ENCODE measurements at places on chromosomes 5 and 9. TPM values are rescaled to one million over a fixed set of nuclear protein-coding genes. Genes with fewer than 3 reads are reported as not detected.

DNA sequence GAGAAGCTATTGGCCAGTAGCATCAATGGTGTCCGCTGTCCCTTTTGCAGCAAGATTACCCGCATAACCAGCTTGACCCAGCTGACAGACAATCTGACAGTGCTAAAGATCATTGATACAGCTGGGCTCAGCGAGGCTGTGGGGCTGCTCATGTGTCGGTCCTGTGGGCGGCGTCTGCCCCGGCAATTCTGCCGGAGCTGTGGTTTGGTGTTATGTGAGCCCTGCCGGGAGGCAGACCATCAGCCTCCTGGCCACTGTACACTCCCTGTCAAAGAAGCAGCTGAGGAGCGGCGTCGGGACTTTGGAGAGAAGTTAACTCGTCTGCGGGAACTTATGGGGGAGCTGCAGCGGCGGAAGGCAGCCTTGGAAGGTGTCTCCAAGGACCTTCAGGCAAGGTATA is 10.8 kb downstream of the TRIM32 start:
- DNase-seq: no peak

GRCh38 chr9:17004500-17004899 is 130.3 kb upstream of the CNTLN start:
- DNase-seq: peak; percentile 53

DNA sequence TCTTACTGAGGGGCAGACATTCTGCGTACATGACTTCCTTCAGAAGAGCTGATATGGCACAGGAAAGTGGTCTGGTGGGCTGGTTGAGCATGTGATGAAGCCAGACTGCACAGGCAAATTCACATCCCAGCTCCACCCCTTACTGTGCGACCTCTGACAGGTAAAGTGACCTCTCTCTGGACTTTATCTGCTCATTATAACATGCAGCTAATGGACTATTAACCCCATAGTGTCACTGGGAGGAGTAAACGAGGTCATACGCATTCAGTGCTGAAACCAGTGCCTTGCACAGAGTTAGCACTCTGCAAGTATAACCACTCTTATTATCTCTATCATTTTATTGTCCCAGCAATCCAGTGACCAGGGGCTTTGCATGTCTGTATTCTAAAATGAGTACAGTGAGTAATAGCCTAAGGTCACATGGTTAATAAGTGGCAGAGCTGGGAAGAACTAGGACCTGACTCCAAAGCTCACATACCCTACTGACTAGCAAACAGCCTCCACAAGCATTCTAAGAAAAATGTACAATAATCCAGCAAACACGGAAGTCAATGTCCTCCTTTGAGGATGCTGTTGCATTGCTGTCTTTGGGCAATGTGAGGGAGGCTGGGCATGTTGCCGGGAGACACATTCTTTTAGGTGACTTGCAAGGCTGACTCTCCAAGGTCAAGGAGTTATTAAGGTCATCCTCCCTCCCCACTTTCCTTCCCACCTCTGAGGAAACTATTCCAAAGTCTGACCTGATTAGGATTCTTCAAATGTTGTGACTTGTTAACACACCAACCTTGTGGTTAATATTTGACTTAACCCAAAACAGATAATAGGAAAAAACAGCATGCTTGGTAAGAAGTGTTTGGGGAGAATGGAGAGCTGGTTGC is 19.0 kb downstream of the GLRX start:
- DNase-seq: peak; percentile 55

The TMC1 gene
- total RNA-seq: 0.90 TPM

GRCh38 chr9:104868687-104869404 is 59.1 kb downstream of the ABCA1 start:
- peak; percentile 65 for DNase-seq

The AGXT2 gene
- total RNA-seq: not detected

- no peak for DNase-seq
Measured at GRCh38 chr5:130365956-130366355, 461.7 kb downstream of the CHSY3 start.

DNA sequence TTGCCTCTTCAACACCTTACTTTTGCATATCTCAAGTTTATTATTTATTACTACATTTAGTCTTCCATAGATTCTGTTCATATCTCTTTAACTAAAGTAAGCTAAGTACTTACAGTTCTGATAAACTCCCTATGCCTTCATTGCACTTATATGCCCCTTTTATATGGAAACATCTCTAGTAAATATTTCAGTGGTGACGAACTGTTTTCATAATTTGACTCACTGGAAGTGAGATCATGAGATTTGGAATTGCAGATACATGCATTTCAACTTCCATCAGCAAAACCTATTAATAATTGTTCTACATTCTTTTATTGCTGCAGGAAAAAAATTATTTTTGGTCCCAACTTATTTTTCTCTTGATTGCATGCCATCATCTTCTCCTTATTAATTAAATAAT is 263.5 kb downstream of the CD180 start:
- peak; percentile 65 for DNase-seq

- no peak for DNase-seq
Measured at GRCh38 chr9:114497727-114498382, 7.4 kb downstream of the WHRN start.

Measured in HFFc6 (cell line).